Mammary microvascular endothelial cell (primary cell): ENCODE measurements at places on chromosomes 1 and 21. TPM values are rescaled to one million over a fixed set of nuclear protein-coding genes. Genes with fewer than 3 reads are reported as not detected.

Gene CCDC24
- total RNA-seq = 0.80 and 0.89 TPM in 2 replicates

Gene MTARC1
- 3.1 and 3.5 TPM in 2 replicates for total RNA-seq

Gene FCRL4
- total RNA-seq = not detected in 2 replicates

Gene RPAP2
- total RNA-seq = 10.8 and 16.5 TPM in 2 replicates

Gene ESRRG
- not detected in 2 replicates for total RNA-seq

Gene FAM72D
- total RNA-seq = 2.4 and 4.6 TPM in 2 replicates

Gene FMO5
- total RNA-seq = 0.30 and 1.3 TPM in 2 replicates

Gene FCRL5
- total RNA-seq = not detected in 2 replicates

Gene DNAH14
- 5.5 and 6.9 TPM in 2 replicates for total RNA-seq
